ENCODE measurements at places on chromosomes 3 and 15. TPM values are rescaled to one million over a fixed set of nuclear protein-coding genes. Genes with fewer than 3 reads are reported as not detected.

ROBO2 gene
- total RNA-seq: 0.17 TPM

GPR27 gene
- total RNA-seq: not detected

FAM43A gene
- 15.5 TPM for total RNA-seq

FOXL2NB gene
- not detected for total RNA-seq

PLSCR2 gene
- 0.32 TPM for total RNA-seq

HRG gene
- not detected for total RNA-seq

AMT gene
- total RNA-seq: 4.4 TPM

ROPN1 gene
- not detected for total RNA-seq

EPHB1 gene
- 0.63 TPM for total RNA-seq

SLC28A1 gene
- not detected for total RNA-seq

SPESP1 gene
- 14.3 TPM for total RNA-seq

FBXW12 gene
- total RNA-seq: not detected

LIPC gene
- total RNA-seq: 4.0 TPM

LRRC31 gene
- not detected for total RNA-seq

IQCF5 gene
- not detected for total RNA-seq

NANOGP8 gene
- total RNA-seq: not detected

AGBL1 gene
- total RNA-seq: not detected

CDV3 gene
- 76.8 TPM for total RNA-seq

GP9 gene
- not detected for total RNA-seq

PIERCE2 gene
- 0.60 TPM for total RNA-seq

OSTN gene
- not detected for total RNA-seq

ITIH1 gene
- total RNA-seq: not detected

ACTC1 gene
- 0.16 TPM for total RNA-seq

CCNB2 gene
- total RNA-seq: 4.6 TPM

SPCS1 gene
- 33.9 TPM for total RNA-seq

MEGF11 gene
- not detected for total RNA-seq

CKMT1B gene
- total RNA-seq: not detected

C3orf22 gene
- total RNA-seq: not detected

DLEC1 gene
- total RNA-seq: 0.09 TPM

FBXO40 gene
- not detected for total RNA-seq

UNC13C gene
- not detected for total RNA-seq
